ENCODE measurements at places on chromosomes 12 and 14.

- peak; percentile 31 for DNase-seq
Observed at GRCh38 chr12:52268212-52268611, 6.2 kb upstream of the KRT86 start.

- no peak for DNase-seq
Observed at GRCh38 chr12:69588527-69588926, 3.3 kb downstream of the CCT2 start.

DNA sequence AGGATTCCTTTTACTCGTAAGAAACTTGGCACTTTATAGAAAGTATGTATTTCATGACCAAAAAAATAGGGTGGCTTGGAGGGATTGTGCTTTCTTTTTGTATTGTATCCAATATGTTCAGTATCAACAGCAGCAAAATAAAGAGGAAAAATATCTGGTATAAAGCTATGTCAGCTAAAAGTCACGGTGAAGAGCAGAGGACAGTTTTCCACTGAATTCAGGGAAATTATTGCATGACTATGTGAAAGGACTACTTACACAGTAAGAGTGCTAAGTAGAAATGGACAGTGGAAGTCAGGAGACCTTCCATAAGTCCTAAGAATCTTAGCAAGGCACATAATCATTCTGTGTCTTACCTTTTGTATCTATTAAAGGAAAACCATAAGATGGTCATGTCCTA, 19.3 kb downstream of the TSHR start:
- DNase-seq: peak; percentile 3

DNA sequence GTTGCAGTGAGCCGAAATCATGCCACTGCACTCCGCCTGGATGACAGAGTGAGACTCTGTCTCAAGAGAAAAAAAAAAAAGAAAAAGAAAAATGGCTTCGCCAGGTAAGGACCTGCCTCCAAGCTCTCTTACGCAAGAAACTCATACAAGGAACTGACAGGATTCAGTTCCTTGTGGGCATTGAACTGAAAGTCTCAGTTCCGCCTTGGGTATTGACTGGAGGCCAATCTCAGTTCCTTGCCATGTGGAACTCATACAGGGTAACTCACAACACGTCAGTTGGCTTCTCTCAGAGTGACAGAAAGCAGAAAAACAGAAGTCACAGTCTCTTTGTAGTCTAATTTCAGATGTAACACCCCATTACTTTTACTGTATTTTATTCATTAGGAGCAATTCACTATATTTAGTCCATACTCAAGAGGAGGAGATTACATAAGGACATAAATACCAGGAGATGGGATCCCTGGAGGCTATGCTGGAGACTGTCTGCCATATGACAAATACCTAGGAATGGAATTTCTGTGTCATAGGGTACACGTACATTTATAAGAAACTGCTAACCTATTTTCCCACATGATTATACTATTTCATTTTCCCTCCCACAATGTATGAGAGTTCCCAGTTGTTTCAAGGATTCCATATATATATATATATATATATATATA, 11.4 kb upstream of the NOPCHAP1 start:
- no peak for DNase-seq

GRCh38 chr12:107645630-107646333, 39.8 kb upstream of the PWP1 start:
- DNase-seq: peak; percentile 59

DNA sequence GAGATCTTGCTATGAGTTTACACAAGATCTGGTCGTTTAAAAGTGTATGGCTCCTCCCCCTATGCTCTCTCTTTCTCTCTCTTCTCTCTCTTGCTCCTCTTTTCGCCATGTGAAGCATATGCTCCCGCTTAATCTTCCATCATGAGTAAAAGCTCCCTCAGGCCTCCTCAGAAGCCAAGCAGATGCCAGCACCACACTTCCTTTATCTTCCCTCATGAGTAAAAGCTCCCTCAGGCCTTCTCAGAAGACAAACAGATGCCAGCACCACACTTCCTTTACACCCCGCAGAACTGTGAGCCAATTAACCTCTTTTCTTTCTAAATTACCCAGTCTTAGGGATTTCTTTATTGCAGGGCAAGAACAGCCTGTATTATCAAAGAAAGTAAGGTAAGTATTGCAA, 152.4 kb downstream of the SEC23A start:
- no peak for DNase-seq

DNA sequence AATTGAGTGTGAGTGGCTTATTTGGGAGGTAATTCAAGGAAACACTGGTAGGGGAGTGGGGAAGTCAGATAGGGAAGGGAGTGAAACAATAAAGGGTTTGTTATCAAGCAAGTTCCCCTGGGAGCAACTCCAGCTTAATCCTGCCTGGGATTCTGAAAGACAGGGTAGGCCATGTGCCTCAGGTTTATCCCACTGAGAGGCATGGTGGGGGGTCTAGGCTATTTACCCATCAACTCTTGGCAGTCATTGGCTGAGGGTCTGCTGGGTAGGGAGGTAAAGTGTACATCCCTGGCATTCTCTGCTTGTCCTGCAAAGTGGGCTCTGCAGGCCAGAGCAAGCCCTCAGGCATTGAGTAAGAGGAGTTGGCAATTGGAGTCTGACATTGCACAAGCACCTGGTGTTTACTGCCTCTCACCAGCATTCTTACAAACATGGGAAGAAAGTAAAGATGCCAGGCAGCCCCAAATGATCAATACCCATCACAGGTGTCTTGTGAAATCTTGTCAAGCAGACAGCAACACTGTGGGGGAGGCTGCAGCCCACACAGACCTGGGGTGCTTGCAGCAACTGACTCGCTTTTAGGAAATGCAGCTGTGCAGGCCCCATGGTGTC, 169.3 kb downstream of the KTN1 start:
- DNase-seq: no peak

DNA sequence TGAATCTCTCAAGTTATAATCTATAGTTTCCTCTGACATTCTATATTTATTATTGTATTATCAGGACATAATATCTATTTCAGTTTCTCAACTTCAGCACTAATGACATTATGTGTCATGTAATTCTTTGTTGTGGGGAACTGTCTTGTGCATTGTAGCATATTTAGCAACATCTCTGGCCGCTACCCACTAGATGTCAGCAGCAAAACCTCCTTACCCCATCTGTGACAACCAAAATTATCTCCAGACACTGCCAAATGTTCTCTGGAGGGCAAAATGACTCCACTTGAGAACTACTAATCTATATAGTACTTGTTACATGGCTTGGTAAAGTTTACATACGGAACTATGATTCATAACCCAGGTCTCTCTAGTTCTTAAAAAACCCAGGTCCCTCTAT, 110.2 kb downstream of the RASSF9 start:
- DNase-seq: no peak

DNA sequence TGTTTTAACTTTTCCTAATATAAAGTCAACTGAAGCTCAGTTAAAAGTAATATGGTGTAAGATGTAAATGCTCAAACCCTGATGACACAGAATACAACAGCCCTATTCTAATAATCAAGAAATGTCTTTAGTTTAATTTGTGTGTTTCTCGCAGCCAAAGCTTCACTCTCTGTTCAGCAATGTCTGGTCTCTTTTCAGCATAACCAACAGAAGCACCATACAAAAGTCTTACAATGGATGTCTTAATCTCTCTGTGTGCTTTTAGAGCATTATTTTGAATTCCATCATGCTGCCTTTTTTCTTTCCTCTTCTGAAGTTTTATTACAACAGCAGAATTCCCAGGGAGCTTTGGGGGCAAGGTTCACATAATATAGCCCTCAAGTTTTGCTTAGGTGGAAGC, 210.2 kb upstream of the NPAS3 start:
- DNase-seq: no peak

- DNase-seq: no peak
Observed at GRCh38 chr14:36915081-36915480, 253.4 kb downstream of the PAX9 start.

- no peak for DNase-seq
Observed at GRCh38 chr12:110849748-110850403, 3.1 kb downstream of the CCDC63 start.

GRCh38 chr12:82675246-82675645, 11.5 kb upstream of the TMTC2 start:
- DNase-seq: no peak

DNA sequence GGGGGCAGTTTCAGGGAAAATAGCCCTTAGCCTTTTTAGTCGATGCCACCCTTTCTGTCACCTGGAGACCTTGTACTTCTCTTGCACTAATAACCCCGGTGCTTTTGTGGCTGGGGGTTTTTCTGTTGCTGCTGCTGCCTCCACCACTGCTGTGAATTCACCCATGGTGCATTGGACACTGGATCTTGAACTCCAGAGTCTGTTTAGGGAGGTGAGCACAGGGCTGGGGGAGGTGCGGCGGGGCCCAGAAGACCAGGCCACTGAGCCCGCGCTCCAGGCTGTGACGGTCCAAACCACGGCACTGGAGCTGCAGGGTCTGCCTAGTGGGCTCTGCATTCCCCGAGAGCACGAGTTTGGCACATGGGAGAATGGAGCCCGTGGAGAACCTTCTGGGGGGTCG, 100.6 kb downstream of the NINJ2 start:
- no peak for DNase-seq

DNA sequence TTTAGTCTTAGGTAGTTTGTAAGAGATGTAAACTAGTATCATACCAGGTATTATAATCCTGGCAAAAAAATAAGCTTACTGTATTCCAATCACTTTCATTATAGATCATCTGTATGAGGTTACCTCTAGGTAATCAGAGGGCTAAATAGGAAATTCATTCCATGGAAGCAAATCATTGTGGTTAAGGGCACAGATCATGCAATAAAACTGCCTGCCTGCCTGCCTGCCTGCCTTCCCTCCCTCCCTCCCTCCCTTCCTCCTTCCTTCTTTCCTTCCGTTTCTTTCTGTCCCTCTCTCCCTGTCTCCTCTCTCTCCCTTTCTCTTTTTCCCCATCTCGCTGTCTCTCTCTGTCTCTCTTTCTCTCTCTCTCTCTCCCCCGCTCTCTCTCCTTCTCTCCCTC, 3.2 kb upstream of the CLEC9A start:
- no peak for DNase-seq

- peak; percentile 24 for DNase-seq
Observed at GRCh38 chr12:48175613-48176416, 7.6 kb upstream of the CCDC184 start.

GRCh38 chr12:5512601-5512970, 80.7 kb downstream of the NTF3 start:
- no peak for DNase-seq

GRCh38 chr12:113062502-113063395, 6.2 kb downstream of the DTX1 start:
- DNase-seq: peak; percentile 32

GRCh38 chr12:75666126-75666938, 154.9 kb upstream of the KRR1 start:
- peak; percentile 58 for DNase-seq

DNA sequence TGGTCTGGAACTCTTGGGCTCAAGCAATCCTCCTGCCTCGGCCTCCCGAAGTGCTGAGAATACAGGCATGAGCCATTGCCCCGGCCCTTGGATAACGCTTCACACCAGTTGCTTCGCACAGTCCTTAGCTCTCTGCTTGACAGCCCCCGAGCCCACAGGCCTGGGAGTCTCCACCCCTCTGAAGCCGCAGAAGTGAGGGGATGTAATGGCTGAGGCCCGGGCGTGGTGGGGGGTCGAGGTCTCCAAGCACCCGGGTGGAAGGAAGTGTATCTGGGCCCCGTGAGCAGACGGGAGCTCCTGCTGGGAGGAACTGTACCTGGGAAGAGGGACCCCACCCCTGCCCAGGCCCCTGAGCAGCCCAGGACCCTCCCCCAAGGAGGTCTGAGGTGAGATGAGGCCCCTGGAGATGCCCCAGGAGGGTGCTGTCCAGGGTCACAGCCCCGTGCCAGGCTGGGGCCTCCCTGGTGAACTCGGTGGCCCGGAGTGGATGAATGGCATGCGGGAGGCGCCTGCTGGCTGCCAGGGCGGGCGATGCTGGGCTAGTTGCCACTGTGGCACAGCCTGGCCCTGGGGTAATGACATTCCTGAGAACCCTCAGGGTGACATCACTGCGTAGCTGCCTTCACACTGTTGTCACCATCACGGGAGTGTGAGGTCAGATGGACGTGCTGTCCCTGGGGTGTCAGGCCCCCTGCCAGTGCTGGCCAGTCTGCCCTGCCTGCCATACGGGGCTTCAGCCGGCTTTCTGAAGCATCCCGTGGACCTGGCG, 48.9 kb downstream of the KIF26A start:
- no peak for DNase-seq

GRCh38 chr12:89418228-89418910, 66.1 kb upstream of the DUSP6 start:
- no peak for DNase-seq

- DNase-seq: no peak
Observed at GRCh38 chr14:50670196-50670865, 2.2 kb upstream of the SAV1 start.

DNA sequence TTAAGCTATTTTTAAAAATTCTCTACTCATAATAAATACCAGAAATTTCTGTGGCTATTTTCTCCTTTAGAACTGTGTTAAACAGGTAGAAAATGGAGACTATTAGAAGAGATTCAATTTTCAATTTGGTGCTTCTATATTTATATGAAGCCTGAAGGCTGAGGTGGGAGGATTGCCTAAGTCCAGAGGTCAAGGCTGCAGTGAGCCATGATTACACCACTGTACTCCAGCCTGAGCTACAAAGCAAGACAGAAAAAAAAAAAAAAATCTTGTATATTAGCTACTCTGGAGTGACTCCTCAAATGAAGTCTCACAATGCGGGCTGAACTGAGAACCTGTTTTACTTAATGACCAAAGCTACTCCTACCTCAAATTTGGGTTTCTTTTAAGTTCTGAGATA, 9.8 kb upstream of the DPF3 start:
- DNase-seq: no peak

Measured in astrocyte of the spinal cord (primary cell).